ENCODE measurements at places on chromosomes 11 and 22.

DNA sequence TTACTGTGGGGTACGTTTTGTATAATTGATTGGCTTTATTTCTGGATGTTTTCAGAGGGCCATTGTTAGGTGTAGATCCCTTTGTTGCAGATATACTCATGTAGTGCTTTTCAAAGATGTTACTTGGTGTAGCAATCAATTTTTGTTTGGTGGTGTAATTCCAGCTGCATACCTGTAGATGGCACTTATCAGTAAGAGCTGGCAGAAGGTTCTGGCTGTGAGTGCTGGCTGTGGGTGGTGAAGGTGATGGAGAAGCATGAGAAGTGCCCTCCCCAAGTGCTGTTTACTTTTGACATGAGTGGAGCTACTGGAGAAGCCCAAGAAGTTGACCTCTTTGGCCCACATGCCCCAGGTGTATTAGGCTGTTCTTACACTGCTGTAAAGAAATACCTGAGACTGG is 1074.9 kb downstream of the FAM181B start:
- no peak for DNase-seq

DNA sequence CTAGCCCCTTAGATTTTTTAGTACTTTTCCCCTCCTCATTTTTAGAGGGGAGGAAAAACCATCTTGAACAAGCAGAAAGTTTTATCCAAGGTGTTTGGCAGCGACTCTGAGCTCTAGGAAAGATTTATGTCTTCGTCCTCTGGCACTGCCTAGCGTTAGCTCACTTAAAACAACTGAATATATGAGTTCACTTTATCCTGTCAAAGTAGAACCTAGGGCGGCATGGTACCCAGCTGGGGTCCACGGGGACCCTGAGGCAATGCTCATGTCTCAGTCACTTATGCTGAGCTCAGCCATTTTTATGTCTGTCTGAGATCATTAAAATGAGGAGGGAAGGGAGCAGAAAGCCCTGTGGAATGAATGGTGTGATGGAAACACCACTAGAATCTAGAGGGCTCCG is 14.2 kb upstream of the VSIG10L2 start:
- DNase-seq: no peak

- no peak for DNase-seq
Observed at GRCh38 chr22:38815842-38816241, 21.9 kb upstream of the DNAL4 start.

DNA sequence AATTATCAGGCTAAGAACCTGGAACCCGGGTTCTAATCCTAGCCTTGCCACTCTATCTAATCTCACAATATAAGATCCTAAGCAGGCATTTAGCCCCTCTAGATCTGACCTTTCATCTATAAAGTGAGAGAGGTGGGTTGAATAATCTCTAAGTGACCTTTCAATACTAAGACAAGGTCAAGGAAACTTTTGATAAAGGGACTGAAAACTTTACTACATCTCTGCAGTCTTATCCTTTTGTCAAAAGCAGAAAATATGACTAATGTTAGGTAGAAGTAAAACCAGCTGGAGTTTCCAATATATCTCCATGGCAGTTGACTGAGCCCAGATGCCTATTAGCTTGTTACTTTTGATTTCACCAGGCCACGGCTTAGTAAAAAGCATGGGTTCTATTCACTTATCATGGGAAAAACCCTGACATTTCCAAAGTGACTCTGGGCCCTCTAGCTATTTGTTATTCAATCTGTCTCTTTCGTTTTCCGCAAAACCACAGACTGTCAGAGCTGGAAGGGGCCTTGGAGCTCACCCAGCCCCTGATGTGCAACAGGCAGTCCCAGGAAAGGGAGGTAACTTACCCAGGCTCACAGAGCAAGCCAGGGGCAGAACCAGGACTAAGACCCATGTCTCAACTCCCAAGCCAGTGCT is 75.8 kb downstream of the RAB30 start:
- no peak for DNase-seq

DNA sequence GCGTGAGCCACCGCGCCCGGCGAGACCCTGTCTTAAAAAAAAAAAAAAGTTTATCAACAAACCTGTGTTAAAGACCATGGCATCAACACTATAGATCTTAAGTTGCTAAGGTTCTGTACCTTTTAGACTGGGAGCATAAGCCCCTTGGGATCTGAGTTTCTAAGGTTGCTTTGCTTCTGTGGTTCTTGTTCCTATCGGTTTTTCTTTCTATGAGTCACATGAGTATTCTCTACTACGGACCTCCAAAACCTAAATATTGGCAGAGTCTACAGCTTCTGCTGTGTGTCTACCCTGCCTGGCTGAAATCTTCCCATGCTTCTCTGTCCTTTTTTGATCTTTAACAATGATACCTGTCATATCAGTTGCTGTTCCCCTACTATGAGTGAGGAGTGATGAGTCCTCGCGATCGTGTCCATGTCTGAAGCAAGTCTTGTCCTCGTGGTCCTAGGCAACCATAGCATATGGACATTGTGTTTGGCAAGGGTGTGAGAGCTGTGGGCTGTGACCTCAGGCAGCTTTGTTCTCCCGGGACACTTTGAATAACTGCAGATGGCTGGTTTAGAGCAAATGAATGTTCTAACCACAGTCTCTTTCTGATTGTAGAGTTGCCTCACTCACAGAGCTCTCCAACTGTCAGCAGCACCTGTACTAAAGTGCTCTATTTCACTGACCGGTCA is 9.0 kb upstream of the DLAT start:
- DNase-seq: no peak

DNA sequence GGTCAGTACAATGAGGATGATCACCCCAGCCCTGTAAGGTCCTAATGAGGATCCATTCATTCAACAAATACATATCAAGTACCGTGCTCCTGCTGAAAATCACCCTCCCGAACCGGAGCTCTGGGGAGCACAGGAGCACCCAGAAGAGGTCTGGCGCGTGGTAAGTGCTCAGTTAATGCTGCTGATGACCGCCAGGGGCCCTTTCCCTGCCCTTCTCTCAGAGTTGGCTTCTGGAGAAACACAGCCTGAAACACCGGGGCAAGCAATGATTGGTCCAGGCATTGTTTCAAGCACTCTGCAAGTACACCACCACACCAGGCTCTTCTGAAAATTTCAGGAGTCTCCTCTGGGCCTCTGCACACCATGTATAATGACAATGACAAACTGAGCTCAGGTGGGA is 3.8 kb upstream of the CCDC86 start:
- DNase-seq: peak; percentile 75

DNA sequence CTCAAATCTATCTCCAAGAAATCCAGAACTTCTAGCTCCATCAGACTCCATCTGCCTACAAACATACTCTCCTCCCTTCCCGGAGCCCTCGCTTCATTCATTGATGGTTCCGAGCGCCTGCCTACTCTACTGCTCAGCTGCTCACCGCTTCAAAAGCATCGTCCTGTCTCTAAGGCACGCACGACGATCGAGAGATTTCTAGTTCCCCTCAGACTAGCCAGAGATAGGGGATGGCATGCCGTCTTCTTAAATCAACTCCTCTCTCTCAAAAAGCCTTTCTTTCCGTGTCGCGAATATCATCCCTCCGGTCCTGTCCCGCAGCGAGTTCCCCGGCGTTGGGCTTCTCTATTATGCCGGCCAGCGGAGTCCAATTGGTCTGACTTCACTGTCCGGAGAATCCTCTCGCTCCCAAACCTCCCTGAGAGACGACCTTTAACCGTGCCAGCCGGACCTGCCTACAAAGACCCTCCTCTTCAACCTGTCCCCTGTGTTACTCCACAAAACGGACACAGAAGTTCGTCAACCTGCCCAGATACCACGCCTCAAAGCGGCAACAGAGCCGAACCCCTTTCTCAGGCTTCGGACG is 592 bp downstream of the EEF1G start:
- no peak for DNase-seq

DNA sequence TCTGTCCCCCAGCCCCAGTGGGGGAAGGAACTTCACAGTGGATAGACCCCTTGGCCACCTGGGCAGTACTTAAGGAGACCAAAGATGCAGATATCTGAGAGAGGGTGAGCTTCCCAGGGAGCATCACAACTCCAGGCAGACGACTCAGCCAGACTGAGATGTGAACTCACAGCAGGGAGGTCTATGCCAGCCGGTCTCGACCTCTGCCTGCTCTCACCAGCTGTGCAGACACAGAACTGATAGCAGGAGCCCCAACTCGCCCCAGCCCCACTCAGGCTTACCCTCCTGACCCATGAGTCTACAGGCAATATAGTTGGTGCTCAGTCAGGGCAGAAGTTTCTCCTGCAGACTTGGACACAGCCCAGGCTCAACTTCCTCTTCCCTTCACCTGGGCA is 29.7 kb upstream of the ACCSL start:
- DNase-seq: no peak

DNA sequence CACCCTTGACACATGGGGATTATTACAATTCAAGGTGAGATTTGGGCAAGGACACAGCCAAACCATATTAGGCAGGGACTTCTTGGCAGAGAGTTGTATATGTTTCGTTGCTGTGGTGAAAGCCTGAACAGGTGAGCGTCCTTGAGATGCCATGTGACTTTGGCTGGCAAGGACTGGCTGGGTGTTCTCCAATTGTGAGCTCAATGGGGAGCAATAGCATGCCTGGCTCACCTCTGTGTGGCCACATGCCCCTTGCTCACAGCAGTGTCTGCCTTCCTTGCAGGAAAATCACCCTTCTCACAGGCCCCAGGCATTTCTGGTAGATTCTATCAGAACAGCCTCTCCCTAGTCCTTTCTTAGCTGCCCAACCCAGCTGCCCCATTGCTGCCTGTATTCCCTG is 105.5 kb downstream of the PARVA start:
- DNase-seq: no peak

DNA sequence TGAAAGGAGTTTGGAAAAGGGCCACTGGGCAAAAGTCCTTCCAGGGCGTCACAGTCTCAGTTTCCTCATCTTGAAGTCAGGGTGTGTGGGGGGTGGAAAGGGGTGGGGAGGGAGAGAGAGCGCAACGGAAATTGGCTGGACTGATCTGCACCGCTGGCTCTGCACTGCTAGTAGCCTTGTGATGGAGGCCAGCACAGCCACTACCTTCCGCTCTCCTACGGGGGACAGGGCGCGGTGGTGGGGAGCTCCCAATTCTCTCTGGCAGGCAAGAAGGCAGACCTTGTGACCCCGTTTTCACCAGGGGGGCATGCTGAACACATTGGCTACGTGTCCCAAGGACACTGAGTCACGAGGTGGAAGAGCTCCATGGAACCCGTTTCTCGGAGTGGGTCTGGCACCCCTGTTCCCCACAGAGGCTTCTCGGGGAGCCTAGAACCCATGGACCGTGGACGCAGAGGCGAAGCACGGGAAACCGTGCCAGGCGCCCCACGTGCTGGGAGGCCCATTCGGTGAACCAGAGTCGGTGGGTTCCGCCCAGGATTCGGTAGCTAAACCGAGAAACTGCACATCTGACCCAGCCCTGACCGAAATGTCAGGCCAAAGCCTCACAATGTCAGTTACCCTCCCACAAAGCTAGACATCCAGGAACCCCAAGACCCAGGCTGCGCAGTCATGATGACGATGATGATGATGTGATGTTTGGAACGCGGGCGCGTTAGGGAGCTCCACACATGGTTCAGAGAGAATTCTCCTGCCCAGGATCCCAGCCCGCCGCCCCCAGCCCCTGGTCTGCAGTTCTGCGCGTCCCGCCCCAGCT is 28.3 kb upstream of the WNT11 start:
- peak; percentile 75 for DNase-seq

GRCh38 chr11:2778630-2779498 is 79.1 kb upstream of the KCNQ1OT1 start:
- DNase-seq: peak; percentile 62

GRCh38 chr22:28835630-28836189 is 35.3 kb upstream of the XBP1 start:
- DNase-seq: no peak

DNA sequence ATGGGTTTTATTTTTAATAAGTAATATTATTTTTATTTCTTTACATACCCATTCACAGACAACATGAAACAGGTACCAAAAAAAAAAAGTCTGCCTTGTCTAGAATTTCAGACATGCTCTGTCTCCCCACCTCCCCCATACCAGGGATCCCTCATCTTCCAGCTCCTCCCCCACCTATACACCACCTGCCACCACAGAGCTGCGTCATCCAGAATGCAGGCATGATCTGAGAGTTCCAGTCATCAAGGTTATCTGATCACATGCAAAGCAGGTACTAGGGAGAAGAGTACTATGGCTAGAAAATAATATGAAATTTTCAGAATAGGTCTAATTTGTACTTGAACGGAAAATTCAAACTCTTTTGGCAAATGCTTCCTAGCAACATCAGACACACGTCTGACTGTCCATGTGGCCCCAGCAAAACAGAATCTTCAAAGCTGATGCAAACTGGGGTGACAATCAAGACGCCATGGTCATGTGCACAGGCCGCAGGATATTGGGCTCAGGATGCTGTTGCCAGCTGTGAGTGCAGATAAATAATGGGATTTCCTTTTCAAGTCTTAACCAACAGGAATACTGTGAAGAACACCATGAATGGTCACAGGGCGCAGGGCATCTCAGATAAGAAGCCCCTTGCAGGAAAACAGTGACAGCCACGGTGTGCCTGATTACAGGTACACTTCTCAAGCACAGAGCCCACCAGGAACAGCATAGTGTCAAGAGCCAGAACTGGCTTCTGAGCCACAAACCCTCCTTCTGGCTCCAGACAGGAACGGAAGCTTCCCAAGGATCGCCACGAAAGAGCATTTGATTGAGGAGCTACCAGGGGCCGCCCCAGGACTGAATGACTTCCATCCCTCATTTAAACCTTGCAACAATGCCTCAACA is 169.5 kb downstream of the EFCAB6 start:
- no peak for DNase-seq

GRCh38 chr11:17924713-17925112 is 88.1 kb downstream of the SERGEF start:
- DNase-seq: no peak

DNA sequence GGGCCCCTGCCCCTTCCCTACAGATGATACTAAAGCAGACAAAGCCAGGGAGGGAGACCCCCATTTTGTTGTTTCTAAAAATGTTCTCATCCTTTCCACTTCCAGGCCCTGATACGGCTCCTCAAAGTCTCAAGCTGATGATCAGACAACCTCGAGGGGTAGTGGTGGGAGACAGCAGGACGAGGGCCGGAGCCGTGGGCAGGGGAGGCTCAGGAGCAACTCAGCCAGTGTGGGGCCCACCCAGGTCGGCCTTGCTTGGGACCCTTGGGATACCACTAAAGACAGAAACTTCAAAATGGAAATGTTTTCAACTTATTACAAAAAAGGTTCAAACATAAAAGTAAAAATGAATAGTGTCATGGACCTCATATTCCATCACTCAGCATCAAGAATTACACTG is 15.2 kb upstream of the VPS37C start:
- no peak for DNase-seq

Data from HuH-7.5 (cell line).